ENCODE measurements at places on chromosomes 2 and 18. TPM values are rescaled to one million over a fixed set of nuclear protein-coding genes. Genes with fewer than 3 reads are reported as not detected.

- no peak for DNase-seq
Observed at GRCh38 chr18:37443325-37444055, 122.1 kb downstream of the CELF4 start.

GRCh38 chr18:51323961-51324360 is 126.5 kb upstream of the MEX3C start:
- DNase-seq, result no peak

GRCh38 chr2:168897449-168897848 is 3.6 kb upstream of the G6PC2 start:
- no peak for DNase-seq

GRCh38 chr2:161173541-161174194 is 13.4 kb downstream of the TANK start:
- DNase-seq, result no peak

The SERPINB10 gene
- 0.09 TPM for polyA plus RNA-seq

- DNase-seq, result no peak
Observed at GRCh38 chr2:239619369-239619768, 218.5 kb upstream of the HDAC4 start.

- peak; percentile 71 for DNase-seq
Observed at GRCh38 chr2:20050104-20050645, 1.3 kb downstream of the LAPTM4A start.

GRCh38 chr2:53635694-53636093 is 131.9 kb upstream of the CHAC2 start:
- no peak for DNase-seq

DNA sequence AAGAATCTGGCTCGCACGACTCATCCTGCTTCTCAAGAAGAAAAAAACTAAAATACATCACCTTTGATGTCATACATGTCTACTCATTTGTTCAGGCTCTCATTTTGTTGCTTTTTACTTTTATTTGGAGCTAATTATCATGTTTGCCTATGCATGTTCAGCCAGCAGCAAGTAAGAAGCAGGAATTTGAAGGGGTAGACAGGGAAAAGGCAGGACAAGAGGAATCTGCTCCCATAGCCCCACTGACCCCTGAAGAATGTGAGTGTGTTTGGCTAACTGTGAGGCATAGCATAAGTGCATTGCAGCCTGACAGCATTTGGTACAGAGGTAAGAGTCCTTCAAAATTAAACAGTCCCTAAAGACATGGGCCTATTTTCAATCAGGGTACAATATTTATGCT is 72.7 kb downstream of the NYAP2 start:
- DNase-seq, result no peak

DNA sequence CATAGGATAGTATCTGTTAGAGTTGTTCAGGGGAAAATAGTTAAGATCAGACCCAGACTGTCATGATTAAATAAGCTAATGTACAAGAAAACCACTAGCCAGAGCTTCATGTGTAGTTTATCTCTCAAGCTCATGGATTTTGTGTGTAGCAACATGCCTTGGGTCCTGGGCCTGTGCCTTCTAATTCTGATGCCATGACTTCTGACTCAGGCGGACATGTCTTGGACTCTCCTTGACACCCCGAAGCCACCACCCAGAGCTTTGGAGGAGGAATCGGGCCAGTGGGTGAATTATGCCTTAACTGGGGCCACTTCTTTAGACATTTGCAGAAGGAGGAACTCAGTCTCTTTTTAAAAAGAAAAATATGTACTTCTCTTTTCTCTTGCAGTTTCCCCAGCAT is 68.7 kb downstream of the NPAS2 start:
- DNase-seq, result no peak

DNA sequence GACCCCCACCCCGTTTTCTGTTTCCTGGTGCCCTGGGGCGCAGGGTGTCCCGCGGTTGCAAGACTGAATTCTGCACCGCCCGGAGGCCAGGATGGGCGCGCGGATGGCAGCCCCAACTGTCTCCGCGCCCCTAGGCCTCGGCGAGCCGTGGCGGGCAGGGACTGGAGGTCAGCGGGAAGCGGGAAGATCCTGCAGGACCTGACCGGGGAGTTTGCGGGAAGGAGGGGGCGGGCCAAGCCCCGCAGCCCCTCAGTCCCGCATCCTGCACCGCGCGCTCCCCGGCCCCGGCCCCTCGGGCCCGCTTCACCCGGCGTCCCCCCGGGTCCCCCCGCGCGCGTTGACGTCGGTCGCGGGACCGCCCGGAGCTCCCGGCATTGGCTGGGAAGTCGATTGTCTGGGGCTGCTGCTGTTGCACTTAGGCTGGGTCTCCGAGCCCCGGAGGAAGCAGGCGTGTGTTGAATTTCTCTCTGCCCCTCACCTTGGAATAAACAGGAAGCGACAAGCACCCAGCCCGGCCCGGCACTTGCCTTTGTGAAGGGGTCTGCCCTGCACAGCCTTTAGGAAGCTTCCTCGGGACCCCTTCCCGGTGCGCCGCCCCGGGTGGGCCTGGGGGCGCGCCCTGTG is at the start of gene LDLRAD4:
Gene LDLRAD4 (plus strand): TSS at position 393 of the 624 bp plus-strand sequence.
- peak; percentile 54 for DNase-seq

Data from muscle of arm (tissue), 14 donors.